Large intestine (tissue), 12 donors: ENCODE measurements at places on chromosomes 3 and 15. TPM values are rescaled to one million over a fixed set of nuclear protein-coding genes. Genes with fewer than 3 reads are reported as not detected.
A peak's percentile ranks its signal among the peaks of the same experiment; 100 is the strongest.

DNA sequence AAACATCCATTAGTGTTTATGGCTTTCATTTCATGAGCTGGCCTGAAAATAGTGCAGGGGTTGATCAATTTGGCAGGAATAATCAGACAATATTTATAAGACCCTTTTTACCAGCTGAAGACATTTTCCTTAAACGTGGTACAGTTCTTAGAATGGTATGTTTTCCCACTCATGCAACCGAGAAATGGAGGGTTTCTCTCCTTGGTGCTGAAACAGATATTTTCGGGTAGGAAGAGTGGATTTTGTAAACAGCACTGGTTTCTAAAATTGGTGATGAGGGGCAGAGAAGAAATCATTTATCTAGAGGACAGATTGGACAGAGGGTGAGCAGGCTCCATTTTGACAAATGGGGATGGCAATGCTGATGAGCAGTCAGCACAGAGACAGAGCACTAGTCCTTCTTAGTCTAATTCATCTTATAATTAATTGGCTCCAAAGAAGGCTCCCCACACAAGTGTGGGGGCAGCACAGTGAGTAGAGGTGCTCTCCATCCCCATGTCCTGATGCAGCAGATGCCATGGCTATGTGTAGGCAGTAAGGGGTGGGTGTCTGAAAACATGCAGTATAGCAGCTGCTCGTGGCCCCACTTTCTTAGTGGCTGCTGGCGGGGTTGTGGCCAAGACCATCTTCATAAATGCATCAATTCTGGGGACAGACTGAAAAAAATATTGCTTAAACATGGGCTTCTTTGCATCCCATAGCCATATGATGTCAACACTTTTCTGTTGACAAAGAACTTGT lies 18.1 kb upstream of the SLC7A14 start:
- DNase-seq: no peak

DNA sequence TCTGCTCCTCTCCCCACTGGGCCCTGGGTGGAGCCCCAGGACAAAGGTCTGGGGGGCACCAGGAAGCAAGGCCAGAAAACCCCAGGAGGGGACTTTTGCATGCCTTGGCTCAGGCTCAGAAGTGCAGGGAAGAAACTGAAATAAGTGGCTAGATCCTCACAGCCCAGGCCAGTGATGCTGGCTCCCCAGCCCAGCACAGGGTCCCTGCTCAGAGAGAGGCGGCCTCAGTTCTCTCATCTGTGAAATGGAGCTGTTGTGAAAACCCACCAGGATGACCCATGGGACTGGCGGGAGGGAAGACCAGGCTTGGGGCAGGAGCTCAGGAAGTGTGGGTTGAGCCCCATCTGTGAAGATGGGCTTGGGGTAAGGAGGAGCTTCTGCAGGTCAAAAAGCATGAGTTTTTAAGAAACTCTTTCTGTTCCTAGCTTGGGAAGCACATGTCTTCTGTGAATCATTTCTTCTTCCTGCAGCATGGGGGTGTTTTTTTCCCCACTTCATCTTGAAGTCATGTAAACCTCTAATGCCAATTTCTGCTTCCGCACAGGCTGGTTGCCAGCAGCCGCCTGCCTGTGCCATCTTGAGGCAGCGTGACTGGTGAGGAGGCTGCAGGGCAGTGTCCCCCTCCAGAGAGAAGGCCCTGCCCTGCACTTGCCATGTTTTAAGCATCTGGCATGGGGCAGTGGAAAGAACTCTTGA lies 118.6 kb downstream of the SMAD6 start:
- DNase-seq: peak; percentile 63

- no peak for DNase-seq
Measured at GRCh38 chr3:53554559-53555067, 60.2 kb downstream of the CACNA1D start.

DNA sequence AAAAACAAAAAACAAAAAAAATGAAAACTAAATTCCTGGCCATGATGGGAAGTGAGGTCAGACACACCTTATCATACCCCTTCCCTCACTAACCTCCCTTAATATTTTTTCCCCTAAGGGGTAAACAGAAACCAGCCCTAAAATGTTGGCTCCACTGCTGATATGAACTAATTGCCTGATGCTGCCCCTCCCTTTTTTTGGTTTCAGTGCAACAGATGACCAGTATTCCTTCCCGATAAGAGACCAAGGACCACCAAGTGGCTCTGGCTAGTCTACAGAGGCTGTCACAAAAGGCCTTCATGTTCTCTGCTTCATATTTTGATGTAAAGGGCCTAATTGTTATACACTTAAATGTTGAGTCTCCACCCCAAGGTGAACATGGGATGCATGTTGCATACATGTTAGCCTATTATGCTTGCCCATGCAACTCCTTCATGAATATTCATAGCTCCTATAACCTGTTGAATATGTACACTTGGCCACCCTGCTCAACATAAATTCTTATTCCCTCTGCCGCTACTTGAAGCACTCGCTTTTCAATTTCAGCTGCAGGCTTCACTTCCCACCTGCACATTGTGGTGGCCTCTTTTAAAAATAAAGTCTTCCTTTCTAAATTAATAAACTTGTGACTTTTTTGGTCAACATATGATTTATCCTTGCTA lies 12.3 kb upstream of the STAC start:
- DNase-seq: no peak

DNA sequence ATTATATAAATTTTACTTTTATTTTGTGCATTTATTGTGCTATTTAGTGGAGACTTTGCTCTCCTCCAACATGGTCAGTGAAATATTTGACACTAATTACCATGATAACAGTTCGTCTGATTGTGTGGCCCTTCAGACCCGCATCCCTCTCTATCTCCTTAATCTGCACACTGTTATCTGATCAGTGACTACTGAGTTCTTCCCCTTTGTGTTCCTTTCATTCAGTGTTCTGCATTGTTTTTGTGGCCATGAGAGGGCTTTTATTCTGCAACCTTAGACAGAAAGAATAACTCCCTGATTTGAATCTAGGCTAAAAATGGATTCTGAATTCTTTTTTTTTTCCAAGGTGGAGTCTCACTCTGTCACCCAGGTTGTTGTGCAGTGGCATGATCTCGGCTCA lies 11.9 kb upstream of the FMN1 start:
- no peak for DNase-seq

DNA sequence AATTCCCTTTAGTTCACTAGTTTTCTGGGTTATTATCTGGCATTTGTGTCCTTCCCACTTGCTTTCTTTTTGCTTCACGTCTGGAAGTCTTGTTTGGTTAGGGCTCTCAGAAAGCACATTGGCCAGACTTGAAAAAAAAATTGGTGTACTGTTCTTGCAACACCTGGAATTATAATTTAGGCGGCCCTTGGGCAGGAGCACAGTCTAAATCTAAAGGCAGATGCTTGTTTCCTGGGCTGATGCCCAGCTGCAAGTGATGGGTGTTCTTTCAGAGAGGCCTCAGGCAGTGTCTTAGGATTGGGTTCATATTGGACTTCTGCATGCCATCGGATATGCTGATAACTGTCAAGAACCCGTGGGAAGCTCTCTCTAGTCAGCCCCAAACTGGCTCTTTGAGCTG lies 521.5 kb downstream of the PDCD6IP start:
- no peak for DNase-seq

DNA sequence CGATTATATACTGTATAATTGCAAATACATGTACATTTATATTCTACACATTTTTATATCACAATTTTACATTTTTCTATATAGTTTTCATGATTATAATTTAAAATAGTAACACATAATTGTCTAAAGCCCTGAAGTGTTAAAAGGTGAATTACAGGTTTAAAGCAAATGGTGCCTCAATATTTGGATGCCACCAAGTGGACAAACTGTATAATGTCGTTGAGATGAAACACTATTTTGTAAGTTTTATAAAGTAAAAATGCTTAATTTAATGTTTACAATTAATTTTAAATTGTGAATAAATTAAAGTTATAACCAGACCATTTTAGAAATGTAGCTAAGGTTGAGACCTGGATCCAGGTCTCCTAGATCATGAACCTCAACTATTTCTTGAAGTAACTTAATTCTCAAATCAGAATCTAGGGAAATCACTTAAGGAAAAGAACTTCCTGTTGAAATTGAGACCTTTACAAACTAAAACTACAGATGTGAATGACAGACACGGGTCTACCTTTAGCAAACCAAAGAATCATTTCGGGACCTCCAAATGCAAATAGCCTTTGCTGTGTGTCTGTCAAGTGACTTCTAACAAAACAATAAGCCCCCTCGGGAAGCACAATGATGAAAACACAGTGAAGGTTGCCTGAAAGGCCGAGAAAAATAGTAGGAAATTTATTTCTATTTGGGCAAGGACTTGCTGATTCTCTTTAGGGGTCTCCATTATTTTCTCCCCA lies 37.8 kb downstream of the EHHADH start:
- no peak for DNase-seq

DNA sequence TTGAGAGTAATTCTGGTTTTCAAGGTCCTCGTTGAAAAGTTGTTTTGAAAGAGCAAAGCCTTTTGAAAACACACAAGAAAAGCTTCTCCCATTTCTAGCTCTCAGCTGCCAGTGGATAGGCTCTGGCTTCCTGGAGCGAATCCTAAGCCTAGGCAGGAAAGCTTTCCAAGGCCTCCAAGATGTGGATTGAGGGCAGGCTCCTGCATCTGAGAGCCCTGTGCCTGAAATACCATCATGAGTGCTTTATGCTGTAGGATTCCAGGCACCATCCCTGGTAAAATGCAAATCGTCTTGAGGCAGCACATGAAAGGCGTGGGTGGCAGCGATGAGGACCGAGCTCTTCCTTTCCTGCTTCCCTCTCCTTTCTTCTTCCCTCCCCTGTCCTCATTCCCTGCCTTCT lies 60.7 kb upstream of the CORO2B start:
- no peak for DNase-seq

DNA sequence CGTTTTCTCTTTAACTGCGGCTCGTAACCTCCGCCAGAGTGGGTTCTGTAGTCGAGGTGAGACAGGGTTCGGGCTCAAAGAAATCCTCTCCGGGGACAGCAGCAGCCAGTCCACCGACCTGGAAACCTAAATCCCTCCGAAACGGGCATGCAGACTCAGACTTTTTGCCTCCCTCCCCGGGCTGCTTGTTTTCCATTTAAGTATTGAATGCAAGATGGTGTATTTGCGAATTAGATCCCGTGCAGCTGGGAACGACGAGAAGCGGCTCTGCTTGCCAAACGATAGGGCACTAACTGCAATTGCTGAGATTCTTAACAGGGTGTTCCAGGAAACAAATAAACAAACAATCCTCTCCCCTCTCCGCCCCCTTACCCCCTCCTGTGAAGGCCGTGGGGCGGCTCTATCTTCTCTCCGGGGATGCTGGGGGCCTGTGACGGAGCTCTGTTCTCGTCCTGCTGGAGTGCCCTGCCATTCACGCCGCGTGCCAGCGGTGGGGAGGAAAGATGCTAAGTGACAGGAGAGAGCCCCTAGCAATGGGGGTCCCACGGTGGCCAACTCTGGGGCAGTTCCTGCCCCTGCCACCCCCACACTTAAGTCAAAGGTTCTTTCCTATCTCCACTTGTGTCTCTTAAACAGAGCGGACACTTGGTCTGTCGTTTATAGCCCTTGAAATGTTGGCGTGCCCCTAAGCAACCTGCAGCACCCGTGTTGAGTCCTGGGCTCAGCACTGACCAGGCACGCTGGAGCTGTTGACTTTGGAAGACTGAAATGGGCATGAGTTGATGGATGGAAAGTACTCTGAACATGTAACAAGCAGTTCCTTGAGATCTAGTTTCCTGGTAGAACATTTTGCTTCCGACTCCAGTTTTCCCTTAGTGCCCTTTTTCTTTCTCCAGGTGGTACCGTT lies 1.3 kb upstream of the ETV5 start:
- peak; percentile 54 for DNase-seq

DNA sequence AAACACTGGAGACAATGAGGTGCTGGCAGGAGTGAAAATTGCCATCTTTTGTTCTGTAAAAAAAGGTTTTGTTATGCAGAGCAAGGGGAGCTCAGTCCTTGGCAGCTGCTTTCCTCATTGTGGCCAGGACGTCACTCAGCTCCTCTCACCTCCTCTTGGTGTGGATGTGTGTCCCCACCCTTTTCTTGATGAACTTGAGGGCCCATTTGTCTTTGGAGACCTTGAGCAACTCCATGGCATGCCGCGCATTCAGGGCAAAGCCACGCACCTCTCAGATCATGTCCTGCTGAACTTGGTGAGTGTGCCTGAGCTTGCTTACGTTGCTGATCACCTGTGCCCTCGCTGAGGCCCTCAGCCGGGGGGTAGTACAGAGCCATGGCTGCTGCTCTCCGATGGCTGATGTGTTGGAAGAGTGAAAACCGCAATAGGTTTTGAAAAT lies 24.5 kb upstream of the BDH1 start:
- DNase-seq: no peak

GRCh38 chr3:171480526-171480925 lies 20.3 kb upstream of the TNIK start:
- DNase-seq: no peak

DNA sequence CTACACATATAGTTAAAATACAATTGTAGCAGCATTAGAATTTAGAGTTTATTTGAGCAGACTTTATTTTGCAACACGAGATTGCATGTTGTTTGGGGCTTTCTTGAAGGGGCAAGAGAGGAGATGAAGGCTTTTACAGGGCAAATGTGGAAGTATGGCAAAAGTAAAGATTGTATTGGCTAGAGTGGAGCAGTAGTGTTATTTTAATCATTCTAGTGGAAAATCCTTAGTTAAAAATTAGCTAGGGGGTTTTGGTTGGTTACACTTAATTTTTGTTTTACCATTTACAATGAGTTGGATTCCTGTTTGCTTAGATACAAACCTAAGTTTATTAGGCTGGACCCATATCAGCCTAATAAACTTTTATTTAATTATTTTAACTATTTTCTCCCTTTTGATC lies 4.6 kb downstream of the OR5H15 start:
- DNase-seq: no peak

TUSC7 gene
- not detected for polyA plus RNA-seq

- no peak for DNase-seq
Measured at GRCh38 chr3:182730675-182731042, 62.6 kb upstream of the ATP11B start.

- DNase-seq: peak; percentile 8
Measured at GRCh38 chr3:196569003-196569516, 600 bp downstream of the FBXO45 start.

DNA sequence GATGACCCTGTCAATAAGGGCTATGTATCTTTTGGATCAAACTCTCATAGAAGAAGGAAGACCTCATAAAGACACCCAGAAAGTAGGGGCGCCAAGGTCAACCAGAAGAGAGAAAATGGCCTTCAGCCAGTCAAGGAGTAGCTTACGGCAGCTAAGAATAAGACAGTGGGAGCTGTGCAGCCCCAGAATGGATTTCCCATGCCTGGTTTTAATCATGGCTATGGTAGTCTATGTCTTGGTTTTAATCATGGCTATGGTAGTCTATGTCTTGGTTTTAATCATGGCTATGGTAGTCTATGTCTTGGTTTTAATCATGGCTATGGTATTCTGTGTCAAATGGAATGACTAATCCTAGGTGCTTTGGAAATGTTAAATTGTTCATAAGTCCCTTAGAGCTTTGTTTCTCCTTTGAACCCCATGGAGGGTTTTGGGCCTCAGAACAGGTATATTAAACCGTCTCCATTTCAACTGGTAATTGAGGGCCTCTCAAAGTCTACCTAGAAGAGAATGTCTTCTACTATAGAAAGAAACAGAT lies 742.0 kb upstream of the CFAP20DC start:
- no peak for DNase-seq
